CD4-positive, alpha-beta T cell treated with Interleukin-1 beta for 1 hour (primary cell): ENCODE measurements at places on chromosomes 3 and 15.

GRCh38 chr3:197539651-197540051 lies 16.1 kb downstream of the BDH1 start:
- no peak for DNase-seq

DNA sequence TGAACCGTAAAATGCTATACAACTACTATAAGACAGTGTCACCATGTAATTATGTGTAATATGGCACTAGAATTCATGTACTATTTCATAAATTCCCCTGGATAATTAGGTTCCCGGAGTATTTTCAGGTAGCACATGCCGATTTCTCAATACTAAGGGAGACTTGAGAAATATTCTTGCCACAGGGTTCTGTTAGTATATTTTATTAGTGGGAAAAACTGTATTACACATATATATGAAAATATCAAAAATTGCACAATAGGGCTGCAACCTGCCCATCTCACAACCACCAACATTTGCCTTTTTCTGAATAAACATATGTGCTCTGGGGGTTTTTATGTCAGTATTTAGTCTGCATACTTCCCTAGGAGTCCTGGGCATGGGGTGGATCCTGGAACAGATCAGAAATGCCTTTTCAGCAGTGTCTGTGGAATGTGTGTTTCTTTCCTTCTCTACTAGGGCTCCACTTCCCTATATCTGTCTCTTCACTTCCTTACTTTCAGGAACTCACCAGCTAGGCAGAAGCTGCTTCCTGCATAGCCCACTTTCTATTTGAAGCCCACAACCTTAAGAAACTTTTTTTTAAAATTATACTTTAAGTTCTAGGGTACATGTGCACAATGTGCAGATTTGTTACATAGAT lies 87.5 kb downstream of the RPL39L start:
- DNase-seq, result no peak

DNA sequence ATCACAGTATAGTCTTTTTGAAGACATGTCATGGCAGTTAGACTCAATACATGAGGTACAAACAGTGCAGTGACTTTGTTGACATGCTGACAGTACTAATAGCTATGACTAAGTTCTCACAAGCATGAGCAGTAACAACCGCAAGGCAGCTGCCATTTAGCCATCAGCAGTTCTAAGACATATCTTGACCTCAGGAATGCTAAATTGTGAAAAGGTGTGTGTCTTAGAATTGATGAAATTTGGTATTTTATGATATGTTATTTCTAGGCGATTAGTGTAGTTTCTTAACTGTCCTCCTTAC lies 60.7 kb upstream of the FURIN start:
- DNase-seq, result no peak

- no peak for DNase-seq
Measured at GRCh38 chr3:175518459-175518858, 659.3 kb downstream of the NAALADL2 start.

DNA sequence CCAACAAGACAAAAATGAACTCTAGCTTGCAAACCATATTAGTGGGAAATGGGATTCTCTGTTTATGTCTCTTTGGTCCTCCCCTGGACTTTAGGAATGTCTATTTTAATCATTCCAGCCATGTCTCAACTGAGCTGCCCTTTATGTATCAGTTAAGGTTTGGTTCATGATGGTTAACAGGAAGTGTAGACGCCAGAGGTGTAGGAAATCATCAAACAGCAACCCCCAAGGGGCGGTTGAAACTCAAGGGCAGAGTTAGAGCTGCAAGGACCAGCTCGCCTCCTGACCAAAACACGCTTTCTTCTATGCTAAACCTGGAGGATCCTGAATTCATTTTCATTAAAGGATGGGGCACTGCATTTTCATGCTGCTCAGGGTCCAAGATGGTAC lies 53.7 kb upstream of the HEG1 start:
- no peak for DNase-seq

- DNase-seq, result no peak
Measured at GRCh38 chr3:106714400-106714799, 662.8 kb upstream of the CCDC54 start.

GRCh38 chr15:89364341-89364740 lies 29.7 kb upstream of the POLG start:
- no peak for DNase-seq

GRCh38 chr15:40808861-40809450 lies 1.7 kb upstream of the DNAJC17 start:
- no peak for DNase-seq

DNA sequence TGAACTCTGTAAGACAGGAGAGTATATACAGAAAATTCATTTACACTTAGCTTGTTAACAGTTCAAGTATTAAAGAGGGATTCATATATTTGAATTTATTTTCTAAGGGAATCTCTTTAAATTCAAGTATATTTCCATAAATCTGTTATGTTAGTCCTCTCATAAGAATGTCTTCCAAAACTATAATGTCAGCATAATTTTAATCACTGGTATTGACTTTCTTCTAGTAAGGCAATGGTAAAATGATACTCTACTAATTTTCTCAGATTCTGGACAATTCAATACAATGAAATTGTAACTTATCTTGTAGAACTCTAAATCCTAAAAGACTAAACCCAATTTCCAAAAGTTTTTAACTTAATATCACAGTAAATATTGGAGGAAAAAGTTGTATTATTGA lies 66.3 kb upstream of the EPHA6 start:
- no peak for DNase-seq

DNA sequence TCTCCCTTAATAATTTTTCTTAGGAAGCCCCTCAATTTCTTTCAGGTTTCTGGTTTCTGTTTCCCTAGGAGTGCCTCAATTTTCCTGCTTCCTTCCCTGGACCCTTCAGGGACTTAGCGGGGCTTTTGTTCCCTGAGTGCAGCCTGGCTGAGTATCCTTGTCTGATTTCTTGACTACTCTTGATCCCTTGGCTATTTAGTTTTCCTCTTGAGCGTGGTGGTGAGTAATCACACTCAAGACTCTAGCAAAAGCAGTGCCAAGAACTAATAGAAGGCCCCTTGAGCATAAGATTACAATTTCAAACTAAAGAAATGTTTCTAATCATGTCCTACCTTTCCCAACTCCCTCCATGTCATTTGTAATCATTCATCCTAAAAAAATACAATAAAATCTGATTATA lies 94.3 kb upstream of the C3orf80 start:
- DNase-seq, result no peak

GRCh38 chr3:151166161-151166560 lies 36.9 kb downstream of the GPR171 start:
- no peak for DNase-seq

DNA sequence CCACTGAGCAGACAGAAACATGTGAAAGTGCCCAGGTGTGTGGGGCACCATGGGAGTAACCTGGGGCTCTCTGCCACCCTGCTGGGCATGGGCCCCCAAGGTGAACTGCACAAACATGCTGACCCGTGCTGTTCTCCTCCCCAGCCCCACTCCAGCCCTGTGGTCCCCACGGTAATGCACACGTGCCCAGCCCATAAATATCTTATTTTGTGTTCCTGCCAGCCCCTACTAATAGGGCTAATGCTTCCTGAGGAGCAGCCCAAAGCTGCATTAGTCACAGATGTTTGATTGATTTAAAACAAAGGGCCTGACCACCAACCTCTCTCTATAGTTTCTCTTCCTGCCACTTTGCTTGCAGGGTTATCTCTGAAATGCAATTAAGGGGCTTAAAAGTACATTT lies 95.4 kb downstream of the ABHD5 start:
- DNase-seq, result no peak

DNA sequence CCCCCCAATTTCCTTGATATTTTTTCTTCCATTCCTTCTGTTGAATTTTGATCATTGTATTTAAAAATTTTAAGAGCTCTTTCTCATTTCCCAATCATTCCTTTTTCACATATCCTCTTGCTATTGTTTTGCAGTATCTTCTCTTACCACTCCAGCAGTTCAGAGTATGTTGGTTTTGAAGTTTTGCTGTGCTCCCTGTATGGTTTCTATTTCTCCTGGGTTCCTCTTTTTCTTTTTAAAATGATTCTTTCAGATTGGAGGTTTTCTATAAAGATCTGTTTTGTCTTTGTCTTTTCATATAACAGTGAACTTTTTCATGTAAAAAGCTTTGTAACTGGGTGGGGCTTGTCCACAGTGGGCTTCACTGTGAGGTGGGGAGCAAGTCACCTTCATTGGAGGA lies 12.8 kb downstream of the USP3 start:
- no peak for DNase-seq

DNA sequence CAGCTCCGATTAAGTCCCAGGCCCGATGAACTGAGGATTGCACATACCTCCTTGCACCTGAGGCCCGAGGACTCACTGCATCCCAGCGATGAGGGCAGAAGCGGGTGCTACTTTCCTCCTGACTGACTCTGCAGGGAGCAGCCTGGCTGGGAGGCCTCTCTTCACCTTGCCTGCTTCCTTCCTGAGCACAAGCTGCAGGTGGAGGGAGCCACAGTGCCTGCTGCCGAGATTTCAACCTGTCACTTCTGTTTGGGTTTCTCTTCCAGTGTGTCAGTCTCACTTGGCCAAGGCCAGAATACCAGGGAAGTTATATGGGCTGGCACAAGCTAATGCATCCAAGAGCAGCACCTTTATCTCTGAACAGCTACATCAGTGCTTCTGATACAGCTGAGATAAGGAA lies 185.4 kb downstream of the NTRK3 start:
- no peak for DNase-seq

DNA sequence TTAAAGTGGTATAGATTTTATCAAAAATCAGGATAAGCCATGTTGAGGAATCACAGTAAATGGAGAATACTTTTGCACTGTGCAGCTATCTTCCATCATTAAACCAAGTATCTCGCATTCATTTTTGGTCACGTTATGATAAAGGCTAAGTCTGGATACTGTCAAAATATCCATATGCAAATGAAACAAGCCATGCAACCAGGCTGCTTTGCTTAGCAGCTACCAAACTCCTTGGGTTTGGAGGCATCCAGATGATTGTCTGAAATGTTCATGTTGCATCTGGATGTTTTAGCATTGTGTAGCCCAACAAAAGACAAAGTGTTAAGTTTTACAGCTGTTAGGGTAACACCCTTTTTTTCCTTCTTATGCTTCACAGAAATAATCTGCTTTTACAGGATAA lies 322.9 kb upstream of the MDFIC2 start:
- no peak for DNase-seq

DNA sequence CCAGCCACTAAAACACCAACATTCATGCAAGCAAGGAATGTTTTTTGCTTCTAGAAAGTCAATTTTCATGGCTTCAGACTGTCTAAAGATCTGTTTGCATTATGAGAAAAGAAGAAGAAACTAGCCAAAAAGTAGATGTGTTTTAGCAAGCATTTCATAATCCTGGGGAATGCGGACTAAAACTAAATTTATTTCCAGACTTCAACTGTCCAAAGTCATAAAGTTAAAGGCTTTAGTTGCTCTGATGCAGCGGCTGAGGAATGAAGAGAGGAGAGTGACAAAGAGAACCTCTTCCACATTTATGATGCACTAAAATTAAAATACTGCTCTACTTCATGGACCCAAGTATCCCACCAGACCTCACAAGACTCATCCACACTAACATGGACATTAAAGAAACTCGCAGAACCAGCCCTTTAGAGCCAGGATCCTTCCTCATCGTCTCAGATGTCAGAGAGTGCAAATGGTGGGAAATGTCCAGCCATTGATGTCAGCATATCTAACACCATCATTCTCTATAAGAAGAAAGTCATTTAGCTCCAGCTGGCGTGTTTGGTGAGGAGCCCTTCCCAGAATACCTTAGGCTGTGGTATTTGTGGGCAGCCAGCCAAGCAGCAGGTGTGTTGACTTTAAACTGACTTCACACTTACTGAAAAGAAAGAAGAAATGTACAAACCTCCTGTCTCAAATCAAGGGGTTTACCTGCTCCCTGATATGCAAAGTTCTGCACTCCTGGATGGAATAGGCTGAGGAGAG lies 17.4 kb downstream of the FYCO1 start:
- DNase-seq, result peak; percentile 42

GRCh38 chr3:147113293-147114044 lies 292.9 kb downstream of the ZIC4 start:
- no peak for DNase-seq

- DNase-seq, result no peak
Measured at GRCh38 chr15:73934281-73934680, 8.0 kb downstream of the LOXL1 start.
